Left hindlimb (tissue), 1 donor: ENCODE measurements at places on chromosomes 4 and X.

DNA sequence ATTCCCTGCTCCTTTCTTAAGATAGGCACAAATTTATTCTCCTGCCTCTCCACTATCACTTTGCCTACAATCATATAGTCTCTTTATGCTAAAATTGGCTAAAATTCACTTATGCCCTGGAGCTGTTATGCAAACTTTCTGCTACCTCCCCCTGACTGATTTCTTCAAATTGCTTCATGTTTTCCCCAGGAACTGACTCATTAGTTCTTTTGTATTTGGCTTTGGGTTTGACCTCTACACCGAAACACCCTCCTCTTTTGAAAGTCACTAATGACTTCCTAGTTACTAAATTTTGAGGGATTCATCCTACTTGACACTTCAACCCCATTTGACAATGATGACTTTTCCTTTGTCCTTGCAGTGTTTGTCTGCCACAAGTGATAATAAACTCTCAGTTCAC lies 222.6 kb downstream of the NDST4 start:
- no peak for DNase-seq

DNA sequence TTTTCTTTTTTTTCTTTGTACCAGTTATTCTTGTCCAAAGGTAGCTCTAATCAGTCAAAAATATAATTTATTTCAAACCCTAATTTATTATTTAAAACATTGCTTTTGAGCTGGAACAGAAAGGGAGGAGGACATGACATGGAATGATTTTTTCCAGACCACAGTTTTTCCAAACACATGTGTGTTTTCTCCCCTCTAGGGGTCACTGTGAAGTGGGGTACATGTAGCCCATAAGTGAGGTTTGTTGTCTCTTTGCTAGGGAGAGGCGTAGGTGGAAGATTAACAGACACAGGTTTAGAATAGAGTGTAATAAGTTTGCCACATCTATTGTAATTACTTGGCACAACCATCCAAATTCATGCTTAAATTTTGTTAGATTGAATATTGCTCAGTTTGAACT lies 83.0 kb downstream of the TNIP2 start:
- DNase-seq = no peak

GRCh38 chrX:85018471-85018870 lies 14.8 kb downstream of the APOOL start:
- no peak for DNase-seq

DNA sequence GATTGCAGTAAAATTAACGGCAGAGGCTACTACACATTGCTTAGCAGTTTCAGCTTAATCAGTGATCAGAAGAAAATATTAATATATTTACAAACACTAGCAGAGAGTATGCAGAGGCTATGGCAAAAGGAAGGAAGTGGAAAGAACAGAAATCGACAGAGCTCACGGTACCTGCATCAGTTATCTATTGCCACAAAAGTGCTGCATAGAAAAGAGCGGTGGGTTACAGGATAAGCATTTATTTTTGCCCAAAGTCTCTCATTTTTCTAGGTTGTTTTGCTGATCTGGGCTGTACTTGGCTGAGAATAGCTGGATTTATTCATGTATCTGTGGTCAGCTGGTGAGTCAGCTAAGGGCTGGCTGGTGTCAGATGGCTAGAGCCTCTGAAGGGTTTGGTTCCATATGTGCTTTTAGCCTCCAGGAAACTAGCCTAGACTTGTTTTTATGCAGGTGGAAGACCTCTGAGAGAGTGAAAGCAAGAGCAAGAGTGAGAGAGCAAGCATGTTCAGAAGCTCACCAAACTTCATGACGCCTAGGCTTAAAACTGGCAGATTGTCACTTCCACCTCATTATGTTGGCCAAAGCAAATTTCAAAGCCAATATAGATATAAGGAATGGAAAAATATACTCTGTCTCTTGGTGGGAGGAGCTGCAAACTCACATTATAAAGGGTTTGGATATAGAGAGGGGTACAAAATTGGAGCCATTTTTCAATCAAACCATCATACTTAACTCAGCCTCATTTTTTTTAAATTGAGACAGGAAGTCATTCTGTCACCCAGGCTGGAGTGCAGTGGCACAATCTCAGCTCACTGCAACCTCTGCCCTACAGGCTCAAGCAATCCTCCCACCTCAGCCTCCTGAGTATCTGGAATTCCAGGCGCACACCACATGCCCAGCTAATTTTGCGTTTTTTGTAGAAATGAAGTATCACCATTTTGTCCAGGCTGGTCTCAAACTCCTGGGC lies 153.2 kb upstream of the RPL34 start:
- no peak for DNase-seq

DNA sequence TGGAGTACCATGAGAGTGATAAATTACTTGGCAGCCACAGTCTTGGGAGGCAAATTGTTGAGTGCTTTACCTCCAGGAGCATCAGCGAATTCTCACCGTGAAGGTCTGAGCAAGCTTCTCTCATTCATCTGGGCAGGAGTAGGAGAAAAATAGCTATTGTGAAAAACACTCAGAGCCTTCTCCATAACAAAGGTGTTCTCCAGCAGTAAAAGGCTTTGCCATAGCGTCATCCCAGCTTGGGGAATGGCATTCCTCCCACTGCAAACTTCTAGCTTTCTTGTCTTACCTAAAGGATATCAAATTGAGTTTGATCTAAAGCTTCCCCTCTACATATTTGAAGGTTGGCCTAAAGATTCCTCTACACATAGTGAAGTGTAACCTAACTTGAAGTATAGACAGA lies 29.8 kb upstream of the MAGEA11 start:
- no peak for DNase-seq

- DNase-seq = no peak
These were observed 58.0 kb downstream of the SPCS3 start for GRCh38 chr4:176377780-176378179.

DNA sequence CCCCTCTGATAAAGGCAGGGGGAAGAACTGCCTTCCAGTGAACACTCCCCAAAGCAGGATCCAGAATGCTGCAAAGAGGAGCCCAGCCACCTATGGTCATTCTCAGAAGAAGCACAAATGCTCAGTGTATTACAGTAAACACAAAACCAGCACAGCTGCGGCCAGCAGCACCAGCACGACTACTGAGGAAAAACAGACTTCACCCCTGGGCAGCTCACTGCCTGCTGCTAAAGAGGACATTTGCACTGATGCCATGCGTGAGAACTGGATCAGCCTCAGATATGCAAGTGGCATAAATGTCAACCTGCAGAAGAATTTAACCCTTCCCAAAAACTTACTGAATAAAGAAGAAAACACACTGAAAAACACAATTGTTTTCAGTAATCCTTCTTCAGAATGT lies 80.2 kb upstream of the TLR2 start:
- DNase-seq = no peak

GRCh38 chrX:130705591-130705990 lies 197.4 kb downstream of the ENOX2 start:
- no peak for DNase-seq

DNA sequence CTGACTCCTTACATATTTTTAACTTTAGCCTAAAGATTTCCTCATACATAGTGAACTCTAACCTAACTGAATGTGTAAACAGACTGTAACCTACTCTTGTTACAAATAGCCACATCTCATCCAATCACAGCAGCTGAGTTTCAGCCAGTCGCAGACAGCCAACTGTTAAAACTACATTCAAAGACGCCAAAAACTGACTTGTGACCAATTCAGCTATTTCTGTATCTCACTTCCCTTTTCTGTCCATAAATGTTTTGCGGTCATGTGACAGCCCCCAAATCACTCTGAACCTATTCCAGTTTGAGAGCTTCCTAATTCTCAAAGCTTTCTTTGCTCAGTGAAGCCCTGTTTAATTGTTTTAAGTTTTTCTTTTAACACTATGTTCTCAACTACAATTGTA lies 2731.9 kb downstream of the ARAP2 start:
- no peak for DNase-seq

DNA sequence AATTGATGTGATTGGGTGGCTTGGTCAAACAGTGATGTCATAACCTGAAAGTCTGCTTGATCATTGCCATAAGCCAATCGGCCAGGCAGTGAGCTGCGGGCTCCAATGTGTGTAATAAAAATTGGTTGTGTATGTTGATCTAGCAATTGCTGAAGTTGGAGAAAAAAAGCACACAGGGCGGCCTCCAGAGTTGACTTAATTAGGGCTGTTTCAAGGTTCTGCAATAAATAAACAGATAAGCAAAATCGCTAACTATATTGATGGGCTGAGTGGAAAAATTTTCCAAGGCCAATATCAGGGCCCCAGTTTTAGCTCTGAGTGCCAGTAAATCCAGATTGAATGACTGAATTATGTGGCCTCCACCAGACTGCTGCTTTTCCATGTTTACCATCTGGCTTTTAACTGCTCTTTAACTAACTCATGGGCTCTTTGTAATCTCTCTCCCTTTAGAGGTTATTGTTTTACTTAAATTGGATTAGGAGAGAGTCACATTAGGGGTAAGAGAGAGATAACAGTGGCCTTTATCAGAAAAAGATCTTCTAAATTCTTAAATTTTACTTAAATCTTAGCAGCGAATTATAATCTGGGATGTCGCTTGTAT lies 160.6 kb upstream of the WDFY3 start:
- DNase-seq = no peak

DNA sequence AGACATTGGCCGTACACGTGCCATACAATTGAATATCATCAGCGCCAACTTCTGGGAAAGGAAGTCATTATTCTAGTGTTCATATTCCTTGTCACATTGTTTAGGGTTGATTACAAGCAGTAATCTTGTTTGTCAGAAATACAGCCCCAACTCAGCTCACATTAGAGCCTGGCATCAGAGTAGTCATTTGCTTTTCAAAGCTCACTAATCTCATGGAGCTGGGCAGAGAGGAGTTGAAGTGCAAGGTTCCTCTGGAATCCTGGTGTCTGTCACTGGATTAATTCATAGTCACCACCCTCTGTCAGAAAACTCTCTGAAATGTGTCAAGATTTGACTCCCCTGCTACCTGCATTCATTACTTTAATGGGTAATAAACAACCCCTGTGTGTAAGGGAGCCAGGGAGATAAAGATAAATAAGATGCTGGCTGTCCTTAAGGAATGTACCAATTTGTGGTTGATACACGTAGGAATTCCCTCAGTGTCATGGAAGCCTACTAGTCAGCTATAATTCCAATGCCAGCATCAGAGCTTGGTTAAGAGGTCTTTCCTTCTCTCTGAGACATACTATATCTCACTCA lies 43.7 kb upstream of the S100G start:
- no peak for DNase-seq

GRCh38 chrX:53319614-53320542 lies 38.5 kb upstream of the IQSEC2 start:
- DNase-seq = no peak

- no peak for DNase-seq
These were observed 3.2 kb upstream of the TLR10 start for GRCh38 chr4:38785901-38786402.

DNA sequence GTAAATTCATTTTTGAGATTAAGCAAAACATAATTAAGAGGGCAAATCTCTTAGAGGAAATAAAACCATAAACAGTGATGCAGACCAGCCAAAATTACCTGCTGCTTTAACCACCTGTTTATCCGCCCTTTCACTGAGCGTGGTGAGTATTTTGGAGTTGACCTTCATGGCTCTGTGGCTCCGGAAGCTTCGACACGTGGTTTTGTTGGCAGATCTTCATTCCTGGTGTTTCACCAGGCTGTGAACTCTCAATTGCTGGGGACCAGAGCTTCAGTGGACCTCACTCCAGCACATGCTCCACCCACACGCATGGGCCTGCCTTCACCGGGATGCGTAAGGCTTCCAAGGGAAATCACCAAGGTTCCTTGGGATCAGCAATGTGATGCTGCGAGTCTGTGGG lies 83.8 kb downstream of the FHDC1 start:
- no peak for DNase-seq

GRCh38 chrX:1411326-1411725 lies 19.4 kb upstream of the SLC25A6 start:
- peak; percentile 18 for DNase-seq

DNA sequence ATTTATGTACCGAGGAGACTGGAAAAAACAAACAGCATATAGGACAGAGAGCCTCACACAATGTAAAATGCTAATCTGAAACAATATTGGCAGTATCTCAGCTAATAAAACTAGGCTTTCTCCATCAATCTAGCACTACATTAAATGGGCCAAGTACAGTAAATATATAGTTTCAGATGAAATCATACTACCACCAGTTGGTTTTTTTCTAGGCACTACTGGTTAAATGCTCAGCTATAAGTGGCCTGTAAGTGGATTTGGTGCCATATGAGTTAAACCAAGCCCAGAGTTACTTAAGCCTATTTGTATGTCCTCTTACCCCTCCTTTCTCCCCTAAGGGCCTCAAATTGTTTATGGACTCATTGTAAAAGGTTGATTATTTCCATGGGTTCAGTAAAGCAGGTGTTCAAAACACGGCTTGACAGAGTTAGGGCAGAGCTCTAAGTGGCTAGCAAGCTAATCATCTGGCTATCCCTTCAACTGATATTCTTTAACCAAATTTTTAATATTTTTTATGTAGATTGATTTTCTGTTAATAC lies 57.5 kb downstream of the FAM13A start:
- no peak for DNase-seq

DNA sequence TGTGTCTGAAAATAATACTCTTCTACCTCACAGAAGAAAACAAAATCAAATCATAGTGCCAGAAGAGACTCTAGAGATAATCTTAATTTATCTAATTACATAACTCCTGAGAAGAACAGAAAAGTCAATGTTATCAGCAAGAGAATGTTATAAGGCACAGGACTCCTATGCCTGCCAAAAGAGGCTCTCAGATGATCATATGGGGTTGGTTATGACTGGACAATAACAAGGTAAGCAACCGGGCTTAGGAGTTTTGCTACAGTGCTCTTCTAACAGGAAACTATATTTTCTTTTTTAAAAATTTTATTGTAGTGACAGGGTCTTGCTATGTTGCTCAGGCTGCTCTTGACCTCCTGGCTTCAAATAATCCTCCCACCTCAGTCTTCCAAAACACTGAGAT lies 3.5 kb upstream of the C4orf17 start:
- DNase-seq = no peak

- no peak for DNase-seq
These were observed 532.8 kb downstream of the RPA4 start for GRCh38 chrX:97416461-97416860.

- DNase-seq = no peak
These were observed 1043.1 kb upstream of the PABPC4L start for GRCh38 chr4:135244696-135245095.

DNA sequence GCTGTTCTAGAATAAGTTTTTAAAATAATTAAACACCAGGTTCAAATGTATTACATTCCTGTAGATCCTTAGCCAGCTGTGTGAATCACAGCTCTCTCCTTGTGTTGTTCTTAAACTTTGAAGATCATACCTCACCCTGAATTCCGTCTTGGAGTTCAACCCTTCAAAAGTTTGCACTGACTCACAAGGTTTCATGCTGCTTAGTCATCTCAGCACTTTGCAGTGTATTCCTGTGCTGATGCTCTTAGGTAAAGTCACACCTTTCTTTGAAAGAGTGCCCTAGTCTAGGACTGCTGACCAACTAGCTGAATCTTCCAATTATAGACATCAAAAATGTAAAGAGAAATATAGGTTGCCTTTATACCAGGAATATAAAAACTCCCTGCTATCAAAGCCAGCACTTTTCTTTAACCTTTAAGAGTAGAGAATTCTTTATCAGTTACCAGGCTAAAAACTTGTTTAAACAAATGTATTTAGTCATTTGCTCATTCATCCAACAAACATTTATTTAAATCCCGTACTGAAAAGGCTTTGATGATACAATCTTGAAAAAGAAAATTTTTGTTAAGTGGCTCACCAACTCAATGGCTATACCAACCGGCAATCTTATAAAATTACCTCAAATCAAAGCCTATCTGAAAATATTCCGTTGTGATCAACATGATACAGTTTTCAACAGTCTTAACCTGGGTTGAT lies 169.7 kb downstream of the RAP1GDS1 start:
- DNase-seq = no peak

- DNase-seq = no peak
These were observed 23.5 kb downstream of the AWAT2 start for GRCh38 chrX:70026112-70026850.
